ENCODE measurements at places on chromosomes 13 and 19.

DNA sequence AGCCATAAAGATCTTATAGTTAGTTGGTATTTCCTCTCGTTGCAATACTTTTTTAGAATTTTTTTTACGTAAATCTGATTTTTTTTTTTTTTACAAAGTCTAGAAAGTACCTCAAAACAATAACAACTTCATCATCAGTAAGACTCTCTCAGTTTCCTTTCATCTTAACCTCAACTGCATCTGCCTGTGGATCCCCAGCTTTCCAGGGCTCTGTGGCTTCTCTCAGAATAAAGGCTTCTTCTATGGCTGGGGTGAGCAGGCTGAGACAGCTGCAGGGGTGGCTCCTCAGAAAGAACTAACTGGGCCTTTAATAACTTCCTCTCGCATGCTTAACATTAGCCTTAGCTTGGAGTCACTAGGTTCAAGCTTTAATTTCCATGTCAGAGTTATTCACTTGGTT is 4.2 kb downstream of the ZNF506 start:
- no peak for DNase-seq

- peak; percentile 68 for DNase-seq
These were observed 984 bp downstream of the RPS11 start for GRCh38 chr19:49497047-49497788.

DNA sequence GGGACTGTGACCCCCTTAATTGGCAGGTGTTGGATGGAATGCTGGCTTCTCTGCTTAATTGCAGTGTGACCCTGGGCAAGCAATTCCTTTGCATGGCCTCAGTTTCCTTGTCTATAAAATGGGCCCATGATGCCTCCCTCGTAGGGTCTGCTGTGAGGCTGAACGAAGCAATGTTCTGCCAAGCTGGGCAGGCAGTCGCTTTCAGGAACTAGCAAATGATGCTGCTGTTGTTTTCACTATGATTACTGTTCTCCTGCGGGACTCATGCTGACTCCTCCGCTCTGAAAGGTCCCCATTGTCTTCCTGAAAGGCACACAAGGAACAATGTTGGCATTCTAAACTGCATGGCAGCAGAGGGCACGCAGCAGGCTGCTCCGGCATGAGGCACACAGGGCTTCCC is 6.8 kb downstream of the BICRA start:
- no peak for DNase-seq

GRCh38 chr19:2969104-2969504 is 8.3 kb upstream of the TLE6 start:
- no peak for DNase-seq

DNA sequence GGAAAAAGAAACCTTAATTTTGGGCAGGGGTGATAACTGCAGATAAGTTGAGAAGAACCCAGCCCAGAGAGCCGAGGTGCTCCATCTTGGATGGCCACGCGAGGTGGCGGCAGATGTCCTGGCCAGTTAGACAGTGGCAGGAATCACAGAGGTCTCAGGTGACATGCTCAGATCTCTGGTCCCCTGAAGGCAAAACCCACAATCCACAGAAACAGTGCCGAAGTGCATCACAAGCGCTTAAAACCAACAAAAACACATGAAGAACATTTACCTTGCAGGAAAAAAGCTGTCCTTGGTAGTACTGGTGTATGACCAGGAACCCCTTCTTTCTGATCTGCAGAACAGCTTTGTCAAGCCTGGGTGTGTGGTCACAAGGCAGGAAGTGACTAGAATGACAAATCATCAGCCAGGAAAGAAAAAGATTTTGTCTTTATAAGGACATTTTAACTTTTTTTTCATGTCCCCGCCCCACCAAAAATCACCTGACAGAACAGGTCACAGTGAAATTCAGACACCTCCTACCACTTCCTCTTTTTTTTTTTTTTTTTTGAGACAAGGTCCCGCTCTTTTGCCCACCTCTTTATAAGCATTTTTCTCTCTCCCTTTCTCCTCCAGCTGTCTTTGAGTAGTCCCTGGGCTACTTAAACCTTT is at the start of gene LCP1:
Gene LCP1, minus strand, starts transcription at position 338 of the 651 bp plus-strand sequence. CDS start 22,515 bp downstream, outside the sequence.
- no peak for DNase-seq

DNA sequence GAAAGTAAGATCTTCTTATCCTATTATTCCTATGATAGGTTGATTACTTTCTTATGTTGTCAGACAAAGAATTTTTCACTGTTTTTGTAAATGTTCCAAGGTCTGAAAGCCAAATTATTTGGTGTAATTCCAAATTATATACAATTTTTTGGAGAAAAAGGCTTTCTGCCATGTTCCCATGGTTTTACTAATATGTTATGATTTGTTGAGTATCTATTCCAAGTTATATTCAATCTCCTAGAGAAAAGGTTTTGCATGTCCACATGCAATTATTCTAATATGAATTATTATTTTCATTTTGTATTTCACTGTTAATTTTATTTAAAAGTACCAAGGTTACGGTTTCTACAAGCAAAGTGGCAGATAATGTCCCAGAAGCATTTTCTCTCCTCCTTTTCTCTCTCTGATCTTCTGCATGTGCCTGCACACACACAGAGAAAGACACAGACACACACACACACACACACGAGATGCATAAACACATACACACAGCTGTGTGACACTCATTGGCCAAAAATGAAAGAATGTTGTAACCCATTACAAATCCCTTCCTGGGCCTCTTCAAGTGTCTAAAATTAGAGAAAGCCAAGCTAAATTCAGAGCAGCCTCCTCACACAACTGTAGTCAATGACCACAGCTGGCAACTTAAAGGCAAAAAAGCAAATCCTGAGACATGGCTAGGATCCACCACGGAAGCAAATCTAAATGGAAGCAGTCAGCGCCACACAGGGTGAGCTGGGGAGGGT is 621.0 kb downstream of the EFNB2 start:
- no peak for DNase-seq

DNA sequence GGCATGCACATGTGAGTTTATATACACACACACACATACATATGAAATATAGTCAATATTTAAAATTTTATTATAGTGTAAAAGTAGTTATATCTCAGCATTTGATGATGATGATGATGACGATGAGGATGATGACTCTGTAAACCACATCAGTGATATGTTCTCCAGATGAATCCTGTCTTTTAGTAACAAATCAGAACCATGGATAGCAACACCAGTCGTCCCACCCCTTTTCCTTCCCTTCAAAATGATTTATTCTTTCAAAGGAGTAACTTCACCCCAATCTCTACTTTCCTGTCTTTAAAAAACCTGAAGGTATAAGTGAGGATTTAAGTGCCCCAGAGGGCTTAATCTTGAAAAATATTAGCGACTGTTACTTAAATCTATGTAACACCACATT is 74.1 kb downstream of the DCLK1 start:
- no peak for DNase-seq

DNA sequence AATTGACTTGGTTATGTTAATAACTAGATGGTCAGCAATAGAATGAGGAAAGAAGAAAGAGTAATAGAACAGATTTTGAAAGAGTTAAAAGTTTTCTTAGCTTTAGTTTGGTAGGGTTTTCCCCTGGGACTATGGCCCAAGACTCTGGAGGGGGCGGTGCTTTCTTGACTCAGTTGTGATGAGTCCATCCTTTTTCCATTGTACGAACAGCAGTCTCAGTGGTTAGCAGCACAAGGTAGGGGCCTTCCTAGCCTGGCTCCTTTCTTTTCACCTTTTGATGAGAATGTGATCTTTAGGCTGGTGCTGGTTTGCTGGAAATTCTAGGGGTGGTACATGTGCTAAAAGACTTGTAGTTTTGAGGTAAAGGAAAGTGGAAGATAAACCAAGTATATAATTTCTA is 38.8 kb downstream of the ZNF506 start:
- DNase-seq = no peak

DNA sequence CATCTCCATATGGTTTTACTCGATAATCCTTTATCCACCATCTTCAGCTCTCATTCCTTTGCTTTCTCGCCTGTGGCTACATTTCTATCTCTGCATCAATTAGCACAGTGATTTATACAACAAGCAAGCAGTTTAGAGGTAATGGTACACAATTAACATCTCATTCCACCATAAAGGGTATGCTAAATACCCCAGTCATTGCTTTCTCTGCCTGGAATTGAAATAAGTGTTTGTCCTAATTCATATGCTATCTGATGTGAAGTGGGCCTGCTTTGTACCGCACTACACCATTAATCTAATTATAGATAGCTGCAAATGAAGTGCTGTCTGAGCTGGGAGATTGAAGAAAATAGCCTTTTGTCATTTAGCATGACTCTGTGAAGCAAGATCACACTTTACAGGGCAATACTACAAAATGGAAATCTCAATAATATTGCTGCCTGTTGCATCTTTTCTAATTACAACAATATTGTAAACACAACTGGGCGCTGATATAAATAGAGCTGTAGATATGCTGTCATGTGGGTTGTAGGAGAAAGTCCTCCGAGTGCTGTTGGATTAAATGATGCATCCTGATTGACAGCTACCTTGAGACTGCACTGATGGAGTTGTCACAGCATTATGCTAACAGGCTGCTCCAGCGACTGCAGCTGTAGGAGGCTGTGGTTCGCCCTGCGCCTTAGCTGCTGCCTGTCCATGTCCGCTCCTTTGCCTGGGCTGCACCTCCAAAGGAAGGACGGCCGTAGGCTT is 78.2 kb downstream of the GGACT start:
- no peak for DNase-seq

DNA sequence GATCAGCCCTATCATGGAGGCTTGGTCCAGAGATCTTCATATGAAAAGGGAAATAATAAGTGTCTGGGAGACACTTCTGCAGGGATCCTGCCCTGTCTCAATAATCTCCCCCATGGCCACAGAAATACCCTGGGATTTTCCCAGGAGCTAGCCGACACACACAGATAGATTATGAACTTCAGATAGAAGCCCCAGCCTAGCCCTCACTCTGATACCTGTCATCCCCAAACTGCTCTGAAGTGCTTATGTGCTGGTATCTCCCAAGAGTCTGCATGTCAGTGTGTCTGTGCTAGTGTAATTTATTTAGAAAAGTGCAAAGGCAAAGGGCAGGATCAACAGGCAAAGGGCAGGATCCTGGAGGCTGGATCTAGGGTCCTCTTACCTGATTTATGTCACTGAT is 38.7 kb upstream of the ZNF766 start:
- no peak for DNase-seq

DNA sequence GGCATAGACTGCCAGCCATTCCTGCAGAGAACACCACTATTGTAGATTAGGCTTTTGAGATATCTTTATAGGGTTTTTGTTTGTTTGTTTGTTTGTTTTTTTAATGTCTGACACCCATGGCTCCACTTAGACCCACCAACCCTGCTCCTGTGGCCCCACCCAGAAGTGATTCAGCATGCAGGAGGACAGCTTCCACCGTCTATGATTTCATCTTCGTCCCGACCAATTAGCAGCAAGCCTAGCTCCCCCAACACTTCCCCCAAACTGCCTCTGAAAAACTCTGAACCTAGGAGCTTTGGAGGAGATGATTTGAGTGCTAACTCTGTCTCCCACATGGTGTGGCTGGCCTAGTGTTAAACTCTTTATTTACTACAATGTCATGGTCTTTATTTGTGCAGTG is 108.3 kb upstream of the RXFP2 start:
- no peak for DNase-seq

GRCh38 chr13:73300718-73301425 is 242.1 kb downstream of the KLF5 start:
- no peak for DNase-seq

GRCh38 chr13:55583953-55584593 is 1556.6 kb upstream of the PRR20A start:
- DNase-seq = no peak

DNA sequence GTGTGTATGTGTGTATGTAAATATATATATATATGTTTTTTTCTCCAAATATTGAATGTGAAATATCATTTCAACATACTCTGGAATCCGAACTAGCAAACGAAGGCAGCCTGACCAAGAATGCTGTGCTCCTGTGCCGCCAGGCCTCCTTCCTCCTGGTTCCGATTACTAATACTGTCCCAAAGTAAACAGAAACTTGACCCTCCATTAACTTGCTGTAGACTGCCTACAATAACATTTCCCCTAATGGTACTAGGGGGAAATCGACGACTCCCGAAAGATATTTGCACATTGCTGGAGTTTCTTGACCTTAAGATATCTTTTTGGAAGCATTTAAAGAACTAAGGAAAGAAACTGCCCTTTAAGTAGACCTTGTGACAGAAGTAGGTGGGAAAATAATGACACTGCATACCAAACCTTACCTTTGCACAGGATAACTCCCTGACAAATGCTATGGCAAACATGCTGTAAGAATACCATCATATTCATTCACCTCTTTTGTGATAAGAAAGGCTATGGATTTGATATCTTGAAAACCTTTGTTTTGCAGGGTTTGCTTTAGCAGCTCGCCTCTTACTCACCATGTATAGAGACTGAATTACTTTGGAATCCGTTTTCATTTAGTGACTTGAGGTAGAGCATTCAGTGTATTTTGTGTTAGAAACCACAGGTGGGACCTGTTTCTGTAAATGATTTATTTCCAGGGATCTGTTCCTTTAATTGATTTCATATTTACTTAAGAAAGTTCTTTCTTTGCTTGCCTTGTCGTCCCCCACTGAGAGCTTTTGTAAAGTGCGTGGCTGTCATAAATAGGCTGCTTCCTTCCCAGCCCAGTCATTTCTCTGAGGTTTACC is 80.1 kb downstream of the KLF5 start:
- no peak for DNase-seq

- no peak for DNase-seq
These were observed 2.6 kb upstream of the GSX1 start for GRCh38 chr13:27789495-27790303.

DNA sequence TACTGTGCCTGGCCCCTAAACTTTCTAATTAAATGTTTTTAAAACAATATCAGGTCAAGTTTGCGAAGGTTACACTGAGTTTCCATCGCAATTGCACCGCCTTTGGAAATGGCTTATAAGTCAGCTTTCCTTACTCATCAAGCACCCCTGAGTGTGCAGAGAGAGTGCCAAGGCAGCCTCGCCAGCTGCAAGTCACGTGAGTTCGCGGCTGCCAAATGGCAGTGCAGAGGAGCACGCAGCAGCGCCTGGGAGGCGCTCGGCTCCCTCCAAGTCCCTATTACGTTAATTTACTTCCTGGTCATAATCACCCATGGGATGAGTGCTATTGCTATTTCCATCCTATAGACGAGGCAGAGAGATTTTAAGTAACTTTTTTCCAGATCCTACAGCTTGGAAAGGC is 319.6 kb downstream of the TEX29 start:
- no peak for DNase-seq

- DNase-seq = peak; percentile 68
These were observed 180.9 kb downstream of the PCCA start for GRCh38 chr13:100269837-100270236.

DNA sequence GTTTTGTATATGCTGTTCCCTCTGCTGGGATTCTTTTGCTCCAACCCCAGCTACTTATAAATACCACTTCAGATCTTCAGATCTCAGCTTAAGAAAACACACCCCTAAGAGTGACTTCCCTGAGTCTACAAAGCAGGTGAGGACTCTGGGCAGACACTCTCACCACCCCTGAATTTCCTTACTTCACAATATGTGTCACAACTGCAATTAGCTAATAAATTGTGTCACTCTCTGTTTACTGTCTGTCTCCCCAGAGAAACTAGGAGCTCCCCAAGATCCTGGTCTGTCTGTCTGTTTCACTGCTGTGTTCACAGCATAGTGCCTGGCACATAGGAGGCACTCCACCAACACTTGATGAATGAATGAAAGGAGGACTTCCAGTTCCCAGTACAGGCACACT is 14.4 kb downstream of the CEBPA start:
- DNase-seq = no peak
